Airway epithelial cell (primary cell): ENCODE measurements at places on chromosomes 2 and 18. TPM values are rescaled to one million over a fixed set of nuclear protein-coding genes. Genes with fewer than 3 reads are reported as not detected.

The KCNK3 gene
- total RNA-seq, result not detected in 2 replicates

The KCNIP3 gene
- 0.23 and 0.99 TPM in 2 replicates for total RNA-seq

The REG1B gene
- total RNA-seq, result not detected in 2 replicates

The SCYGR3 gene
- not detected in 2 replicates for total RNA-seq

The SLC23A3 gene
- 0.21 and 0.28 TPM in 2 replicates for total RNA-seq

The COL4A3 gene
- total RNA-seq, result not detected in 2 replicates

The QPCT gene
- 2.5 and 2.9 TPM in 2 replicates for total RNA-seq

The TOGARAM2 gene
- total RNA-seq, result not detected in 2 replicates

The TMEM163 gene
- total RNA-seq, result not detected in 2 replicates

The PLEKHH2 gene
- 1.1 and 2.5 TPM in 2 replicates for total RNA-seq

The CCBE1 gene
- total RNA-seq, result 0.85 and 3.0 TPM in 2 replicates

The CPS1 gene
- total RNA-seq, result 10.8 TPM in 2 replicates

The CETN1 gene
- total RNA-seq, result not detected in 2 replicates

The CNGA3 gene
- total RNA-seq, result not detected in 2 replicates

The CGREF1 gene
- 0.70 and 3.2 TPM in 2 replicates for total RNA-seq

The ANKZF1 gene
- 22.5 and 24.5 TPM in 2 replicates for total RNA-seq
